Stimulated activated CD4-positive, alpha-beta T cell treated with anti-CD3 and anti-CD28 coated beads, Interleukin-1b, Interleukin-23, amount 100 ng/mL, for 1 hour (primary cell): ENCODE measurements at places on chromosomes 3 and 15.

- DNase-seq: no peak
Observed at GRCh38 chr3:19348941-19349564, 200.7 kb downstream of the KCNH8 start.

DNA sequence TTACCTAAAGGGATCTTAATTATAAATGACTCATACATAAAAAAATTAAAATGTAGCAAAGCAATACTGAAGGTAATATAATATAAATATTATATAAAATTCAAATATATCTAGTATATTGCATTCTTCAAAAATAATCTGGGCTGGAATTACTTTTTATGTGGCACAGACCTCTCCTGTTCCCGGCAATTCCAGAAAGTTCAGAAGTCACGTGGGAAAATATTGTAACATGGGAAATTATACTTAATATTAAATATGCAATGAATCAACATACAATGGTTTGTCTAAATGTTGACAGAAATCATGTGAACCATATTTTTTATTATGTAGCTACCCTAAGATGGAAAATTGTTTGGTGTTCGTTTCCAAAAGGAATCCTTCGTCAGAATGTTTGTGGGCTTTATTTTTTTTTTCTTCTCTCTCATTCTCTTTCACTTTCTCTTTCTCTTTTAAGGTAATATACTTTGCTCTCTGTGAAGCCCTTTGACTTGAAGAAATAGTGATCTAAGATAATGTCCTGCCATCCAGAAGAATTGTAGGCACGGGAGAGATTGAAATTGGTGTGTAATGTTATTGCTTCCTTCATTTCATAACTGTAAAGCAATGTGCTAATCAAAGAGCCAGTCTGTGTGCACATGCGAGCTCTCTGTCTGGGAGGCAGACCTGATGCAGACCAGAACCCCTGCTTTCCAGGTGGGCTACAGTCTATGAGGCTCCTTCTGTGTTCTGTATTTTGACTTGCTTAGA lies 559.4 kb downstream of the NR2F2 start:
- DNase-seq: no peak

DNA sequence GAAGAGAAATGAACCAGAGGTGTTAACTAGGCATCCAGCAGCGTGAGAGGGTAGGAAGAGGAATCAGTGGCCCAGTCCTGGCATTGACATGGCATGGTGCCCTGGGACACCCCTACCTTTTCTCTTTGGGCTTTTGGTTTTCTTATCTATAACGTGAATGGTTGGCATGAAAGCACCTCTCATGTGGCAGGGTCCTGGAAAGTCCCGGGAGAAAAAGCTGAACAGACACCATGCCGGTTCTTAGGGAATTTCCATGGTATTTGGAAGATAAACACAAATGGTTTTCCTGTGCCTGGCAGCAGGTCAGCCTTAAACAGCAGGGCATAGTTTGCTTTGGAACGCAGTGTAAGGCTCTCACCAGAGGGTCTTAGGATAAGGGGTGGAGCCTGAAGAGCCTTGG lies 15.4 kb downstream of the ARNT2 start:
- DNase-seq: no peak

DNA sequence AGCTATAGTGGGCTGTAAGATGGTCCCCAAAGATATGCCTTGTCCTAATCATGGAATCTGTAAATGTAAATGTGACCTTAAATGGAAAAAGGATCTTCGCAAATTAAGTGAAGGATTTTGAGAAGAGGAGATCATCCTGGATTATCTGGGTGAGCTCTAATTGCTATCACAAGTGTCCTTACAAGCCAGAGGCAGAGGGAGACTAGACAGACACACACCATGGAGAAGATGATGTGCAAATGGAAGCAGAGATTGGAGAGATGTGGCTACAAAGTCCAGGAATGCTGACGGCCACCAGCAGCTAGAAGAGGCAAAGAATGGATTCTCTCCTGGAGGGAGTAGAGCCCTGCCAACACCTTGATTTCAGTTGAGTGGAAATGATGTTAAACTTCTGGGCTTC lies 102.3 kb upstream of the PROK2 start:
- DNase-seq: no peak

DNA sequence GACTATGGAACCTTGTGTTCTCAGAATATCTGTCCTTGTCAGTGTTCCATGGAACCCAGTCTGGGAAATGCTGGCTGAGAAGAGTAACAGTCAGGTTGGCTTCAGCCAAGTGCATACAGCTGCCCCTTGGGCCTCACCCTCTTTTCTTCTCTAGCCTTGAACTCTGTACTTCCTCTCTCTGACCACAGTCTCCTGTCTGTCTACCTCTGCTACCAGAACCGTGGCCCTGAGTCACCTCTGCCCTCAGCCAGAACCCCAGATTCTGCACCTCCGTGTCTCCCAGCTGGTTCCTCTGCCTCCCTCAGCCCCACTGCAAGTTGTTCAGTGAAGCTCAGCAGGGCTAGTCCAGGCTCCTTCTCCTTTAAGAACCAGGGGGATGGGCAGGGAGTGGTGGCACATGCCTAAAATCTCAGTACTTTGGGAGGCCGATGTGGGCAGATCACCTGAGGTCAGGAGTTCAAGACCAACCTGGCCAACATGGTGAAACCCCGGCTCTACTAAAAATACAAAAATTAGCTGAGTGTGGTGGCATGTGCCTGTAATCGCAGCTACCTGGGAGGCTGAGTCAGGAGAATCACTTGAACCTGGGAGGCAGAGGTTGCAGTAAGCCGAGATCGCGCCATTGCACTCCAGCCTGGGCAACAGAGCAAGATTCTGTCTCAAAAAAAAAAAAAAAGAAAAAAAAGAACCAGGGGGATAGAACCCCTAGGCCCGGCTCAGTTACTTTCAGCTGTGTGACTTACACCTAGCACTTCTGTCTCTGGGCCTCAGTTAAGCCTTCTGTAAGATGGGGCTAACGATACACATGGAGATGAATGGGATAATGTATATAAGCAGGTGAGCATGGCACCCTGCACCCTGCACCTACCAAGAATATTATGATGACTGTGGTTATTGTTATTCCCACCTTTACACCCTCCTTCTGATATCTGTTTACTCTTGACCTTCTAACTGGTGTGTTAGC lies 24.3 kb upstream of the TATDN2 start:
- DNase-seq: no peak

DNA sequence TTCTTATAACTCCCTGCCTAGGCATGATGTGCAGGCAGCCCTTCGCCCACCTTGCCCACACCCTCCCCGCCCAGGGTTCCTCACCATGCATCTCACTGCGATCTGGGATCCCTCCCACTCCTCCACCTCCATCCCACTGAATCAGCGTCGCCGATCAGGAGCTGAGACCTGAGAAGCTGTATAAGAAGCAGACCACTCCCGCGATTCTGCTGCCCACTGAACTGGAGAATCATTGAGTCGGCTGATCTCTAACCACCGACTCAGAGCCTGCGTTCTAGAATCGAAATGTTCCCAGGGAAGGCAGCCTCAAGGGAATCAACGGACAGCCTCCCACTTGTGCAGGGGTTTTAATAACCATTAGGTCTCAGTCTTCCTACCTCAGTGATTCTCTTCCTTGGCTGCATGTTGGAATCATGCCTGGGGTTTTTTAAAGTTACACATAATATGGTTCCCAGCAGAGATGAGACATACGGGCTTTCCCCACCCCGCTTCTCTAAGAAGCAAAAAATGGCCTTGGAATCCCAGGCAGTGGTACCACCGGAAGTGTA lies 60.2 kb downstream of the TMEM44 start:
- DNase-seq: no peak

- DNase-seq: no peak
Observed at GRCh38 chr15:55992769-55993110, 672 bp downstream of the NEDD4 start.

GRCh38 chr3:188108703-188109412 lies 45.1 kb upstream of the LPP start:
- no peak for DNase-seq

DNA sequence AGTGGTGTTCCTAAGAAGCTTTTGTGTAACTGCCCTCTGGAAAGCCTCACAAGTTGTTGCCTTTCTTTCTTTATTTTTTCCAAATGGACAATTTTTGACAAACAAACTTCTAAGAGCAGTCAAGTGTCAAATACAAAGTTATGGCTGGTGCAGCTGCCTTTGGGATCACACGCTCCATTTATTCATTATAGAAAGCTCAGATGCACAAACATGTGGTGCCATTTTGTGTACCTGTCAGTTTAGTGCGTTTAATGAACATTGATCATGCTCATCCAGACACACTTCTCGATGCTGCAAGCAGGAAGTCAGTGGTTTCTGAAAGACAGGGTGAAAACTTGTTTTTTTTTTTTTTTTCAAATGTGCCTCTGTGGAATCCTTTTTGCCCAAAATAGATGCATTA lies 324.5 kb downstream of the CNTN4 start:
- no peak for DNase-seq

DNA sequence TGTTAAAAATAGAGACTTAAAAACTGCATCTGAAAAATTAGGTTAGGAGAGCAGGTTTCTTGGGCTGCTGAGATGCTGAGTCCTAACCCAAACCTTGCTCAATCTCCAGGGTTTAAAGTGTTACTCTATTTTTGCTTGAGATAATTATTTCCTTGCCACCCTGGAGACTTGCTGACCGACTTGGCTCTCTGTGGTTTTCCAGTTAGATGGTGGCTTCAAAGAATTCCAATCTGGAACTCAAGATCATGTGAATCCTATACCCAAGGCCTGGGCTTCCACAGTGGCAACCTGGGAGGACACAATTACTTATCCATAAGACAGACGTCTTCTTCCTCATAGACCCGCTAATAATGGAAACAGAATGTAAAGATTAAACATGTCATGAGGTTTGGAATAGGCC lies 47.7 kb downstream of the SUMF1 start:
- DNase-seq: no peak

GRCh38 chr3:55988905-55989304 lies 479.4 kb downstream of the ERC2 start:
- no peak for DNase-seq

GRCh38 chr3:157865352-157866000 lies 240.7 kb downstream of the SHOX2 start:
- no peak for DNase-seq

GRCh38 chr3:62249855-62250543 lies 123.4 kb downstream of the FEZF2 start:
- DNase-seq: no peak

GRCh38 chr3:159082519-159082918 lies 280.7 kb downstream of the MFSD1 start:
- no peak for DNase-seq

- DNase-seq: no peak
Observed at GRCh38 chr3:43181202-43181821, 75.4 kb upstream of the POMGNT2 start.

DNA sequence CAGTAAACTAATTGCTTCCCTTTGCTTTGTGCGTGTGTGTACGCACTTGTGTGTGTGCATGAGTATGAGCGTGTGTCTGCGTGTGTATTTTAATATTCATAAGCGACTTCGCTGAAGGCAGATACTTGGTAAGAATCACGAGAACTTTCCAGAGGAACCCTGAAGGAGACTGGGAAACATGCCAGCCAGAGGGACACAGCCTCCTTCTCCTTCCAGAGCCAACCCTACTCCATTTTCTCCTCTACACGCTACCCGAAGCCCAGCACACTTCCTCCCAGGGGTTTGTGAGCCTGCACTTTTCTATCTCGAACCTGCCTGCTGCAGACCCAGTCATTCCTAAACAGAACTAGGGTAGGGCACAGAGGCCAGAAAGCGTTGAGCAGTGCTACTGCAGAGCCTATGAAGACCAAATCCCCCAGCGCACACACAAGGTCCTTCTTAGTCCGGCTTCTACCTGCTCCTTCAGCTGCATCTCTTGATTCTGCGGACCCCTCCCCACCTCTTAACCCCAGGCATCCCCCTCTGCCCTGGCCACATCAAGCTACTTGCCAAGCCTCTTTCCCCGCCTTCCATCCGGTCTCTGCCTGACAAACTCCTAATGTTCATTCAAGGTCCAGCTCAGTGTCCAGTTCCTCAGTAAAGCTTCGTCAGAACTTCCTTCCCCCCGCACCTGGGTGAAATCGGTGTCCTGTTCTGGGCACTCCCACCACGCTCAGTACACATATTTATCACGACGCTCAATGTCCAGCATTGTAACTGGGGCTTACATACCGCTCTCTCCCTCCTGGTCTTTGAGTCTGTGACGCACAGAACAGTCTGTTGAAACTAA lies 191.8 kb downstream of the FAM43A start:
- DNase-seq: no peak

- DNase-seq: no peak
Observed at GRCh38 chr15:47293466-47294162, 423.7 kb upstream of the SEMA6D start.

DNA sequence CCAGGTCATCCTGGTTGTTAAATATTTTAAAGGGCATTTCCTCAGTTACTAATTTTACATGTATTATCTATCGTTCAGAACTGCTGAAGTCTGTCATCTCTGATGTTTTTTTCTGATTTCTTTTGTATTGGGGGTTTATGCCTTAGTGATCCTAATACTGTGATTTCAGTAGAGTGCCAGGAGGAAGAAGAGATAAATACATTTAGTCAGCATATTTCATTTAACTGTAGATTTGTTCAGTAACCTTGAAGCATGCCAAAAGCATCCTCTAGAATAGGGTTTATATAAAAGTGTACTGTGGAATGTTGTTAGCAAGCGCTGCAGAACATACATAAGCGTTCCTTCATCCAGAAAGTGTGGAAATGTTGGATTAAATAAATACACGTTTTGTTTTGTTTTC lies 342.3 kb upstream of the DPPA4 start:
- no peak for DNase-seq

GRCh38 chr15:70486451-70487386 lies 276.6 kb downstream of the UACA start:
- no peak for DNase-seq
